Activated T-cell treated with anti-CD3 and anti-CD28 coated beads for 48 hours (primary cell): ENCODE measurements at places on chromosomes 7 and 10.

DNA sequence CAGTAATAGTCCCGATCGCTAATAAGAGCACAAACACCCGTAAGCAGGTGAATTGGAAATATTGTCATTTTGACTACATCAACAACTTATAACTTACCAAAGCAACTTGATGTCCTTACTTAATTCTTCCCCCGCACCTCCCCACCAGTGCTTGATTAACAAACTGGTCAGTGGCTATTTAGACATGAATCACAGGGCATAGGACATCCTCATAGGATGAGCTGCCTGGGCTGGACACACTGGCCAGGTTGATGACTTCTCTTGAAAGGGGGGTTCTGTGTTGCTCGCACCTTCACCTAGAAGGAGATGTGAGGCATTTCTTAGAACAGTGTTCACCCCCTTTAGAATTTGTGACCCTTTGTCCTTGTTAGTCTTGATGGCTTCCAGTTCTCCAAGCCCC is 163.2 kb downstream of the TCF7L2 start:
- no peak for DNase-seq

- peak; percentile 12 for DNase-seq
Measured at GRCh38 chr10:29648114-29648982, 13.6 kb upstream of the SVIL start.

DNA sequence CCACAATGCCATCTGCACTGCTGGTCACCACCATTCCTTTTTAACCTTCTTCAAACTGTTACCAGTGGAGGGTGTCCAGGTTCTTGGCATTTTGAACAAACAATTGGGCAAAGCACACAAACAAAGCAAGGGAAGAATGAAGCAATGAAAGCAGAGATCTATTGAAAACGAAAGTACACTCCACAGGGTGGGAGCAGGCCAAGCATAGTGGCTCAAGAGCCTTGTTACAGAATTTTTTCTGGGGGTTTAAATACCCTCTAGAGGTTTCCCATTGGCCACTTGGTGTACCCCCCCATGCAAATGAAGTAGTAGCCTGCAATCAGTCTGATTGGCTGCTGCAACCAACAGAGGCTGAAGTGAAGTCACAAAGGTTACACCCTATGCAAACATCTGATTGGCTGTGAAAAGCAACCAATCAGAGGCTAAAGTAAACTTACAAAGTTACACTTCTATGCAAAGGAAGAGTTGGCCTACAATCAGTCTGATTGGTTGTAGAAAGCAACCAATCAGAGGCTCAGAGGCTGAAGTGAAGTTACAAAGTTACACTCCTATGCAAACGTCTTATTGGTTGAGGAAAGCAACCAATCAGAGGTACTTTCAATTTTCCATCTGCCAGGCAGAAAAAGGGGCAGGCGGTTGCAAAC is 103.2 kb upstream of the WAC start:
- no peak for DNase-seq

GRCh38 chr7:116232920-116233319 is 22.6 kb downstream of the TES start:
- no peak for DNase-seq

DNA sequence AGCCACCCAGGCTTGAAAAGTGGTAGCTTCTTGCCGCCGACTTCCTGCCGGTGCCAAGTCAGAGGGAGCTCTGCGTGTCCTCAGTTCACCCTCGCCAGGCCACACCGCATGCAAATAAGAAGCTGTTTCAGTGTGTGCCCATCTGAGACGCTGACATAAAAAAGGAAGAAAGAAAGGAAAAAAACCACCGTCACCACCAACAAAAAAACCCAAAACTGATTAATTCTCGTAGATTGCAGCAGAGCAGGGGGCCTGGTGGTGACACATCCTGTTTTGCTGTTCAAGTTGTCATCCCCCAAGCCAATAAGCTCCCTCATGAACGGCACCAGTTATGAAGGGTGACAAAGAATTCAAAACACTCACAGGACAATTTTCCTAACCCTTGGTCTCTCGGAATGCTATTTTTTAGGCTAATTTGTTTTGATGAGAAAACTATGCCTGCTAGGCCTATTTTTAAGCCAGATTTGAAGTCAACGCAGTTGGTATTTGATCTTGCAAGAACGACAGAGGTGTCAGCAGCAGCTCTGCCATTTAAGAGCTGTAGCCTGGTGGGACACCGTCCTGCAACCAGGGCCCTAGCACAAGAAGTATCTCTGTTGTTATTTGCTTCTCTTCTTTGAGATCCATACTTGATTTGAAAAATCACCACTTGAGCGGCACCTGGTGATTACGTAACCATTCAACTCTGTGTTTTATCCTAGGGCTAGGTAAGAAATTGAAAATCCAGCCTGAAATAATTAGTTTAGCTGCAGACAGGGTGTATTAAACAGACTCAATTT is 145.6 kb downstream of the PFKFB3 start:
- peak; percentile 77 for DNase-seq

- no peak for DNase-seq
Measured at GRCh38 chr10:104045151-104046089, 40.3 kb downstream of the COL17A1 start.

DNA sequence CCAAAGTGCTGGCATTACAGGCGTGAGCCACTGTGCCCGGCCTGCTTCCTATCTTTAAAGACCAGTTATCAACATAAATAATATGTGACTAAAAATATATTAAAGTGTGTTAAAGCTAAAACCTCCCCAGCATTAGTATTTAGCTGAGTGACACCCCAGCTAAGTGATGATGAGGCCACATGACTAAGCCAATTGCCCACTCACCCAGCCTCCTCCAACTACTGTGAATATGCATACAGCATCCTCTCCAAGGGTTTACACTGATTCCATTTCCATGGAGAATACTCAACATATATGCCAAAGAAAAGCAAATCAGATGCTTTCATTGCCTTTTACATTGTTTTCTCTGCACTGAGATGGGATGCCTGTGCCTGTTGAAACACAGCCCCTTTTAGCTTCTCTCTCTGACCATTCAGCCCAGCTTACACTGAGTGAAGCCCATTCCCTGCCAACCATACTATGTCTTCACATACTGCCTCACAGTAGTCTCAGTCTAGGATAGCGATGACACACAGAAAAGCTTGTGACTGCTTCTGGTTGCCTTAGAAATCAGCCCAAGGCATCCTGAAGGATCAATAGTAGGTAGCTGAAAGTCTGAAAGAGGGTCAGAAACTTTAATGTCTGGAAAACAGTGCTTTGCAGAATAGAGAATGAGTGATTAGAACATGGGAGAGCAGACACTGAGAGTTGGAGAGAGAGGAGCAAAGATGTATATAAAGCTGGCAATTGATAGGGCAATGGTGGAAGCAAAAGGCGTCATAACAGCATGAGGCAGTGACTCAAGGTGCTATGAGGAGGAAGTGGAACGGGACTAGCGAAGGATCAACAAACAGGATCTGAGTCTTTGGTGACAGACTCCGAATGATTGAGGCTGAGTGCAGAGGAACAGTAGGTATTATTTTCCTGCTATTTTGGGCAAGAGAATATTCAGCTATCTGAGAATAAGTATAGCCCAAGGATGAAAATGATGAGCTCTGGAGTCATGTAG is 19.8 kb upstream of the ATE1 start:
- DNase-seq, result no peak

DNA sequence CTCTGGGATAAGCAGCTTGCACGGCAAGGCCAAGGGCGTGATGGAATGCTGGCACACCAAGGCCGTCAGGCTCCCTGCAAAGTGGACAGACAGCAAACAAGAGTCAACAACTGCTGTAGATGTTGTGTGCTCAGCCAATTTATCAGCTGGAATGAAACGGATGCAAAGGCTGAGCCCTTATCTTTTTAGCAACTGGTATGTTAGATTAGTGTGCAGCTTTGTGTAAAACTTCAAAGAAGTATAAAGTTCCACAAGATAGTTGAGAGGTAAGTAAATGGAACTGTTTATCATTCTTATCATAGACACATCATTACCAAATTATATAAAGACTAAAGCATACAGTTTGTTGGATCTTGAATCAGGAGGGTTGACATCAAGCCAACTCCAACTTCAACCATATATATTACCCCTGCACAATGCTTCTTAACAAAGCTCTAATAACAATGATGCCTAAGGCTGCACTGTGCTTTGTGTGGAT is 289.0 kb downstream of the TNS3 start:
- DNase-seq, result no peak

DNA sequence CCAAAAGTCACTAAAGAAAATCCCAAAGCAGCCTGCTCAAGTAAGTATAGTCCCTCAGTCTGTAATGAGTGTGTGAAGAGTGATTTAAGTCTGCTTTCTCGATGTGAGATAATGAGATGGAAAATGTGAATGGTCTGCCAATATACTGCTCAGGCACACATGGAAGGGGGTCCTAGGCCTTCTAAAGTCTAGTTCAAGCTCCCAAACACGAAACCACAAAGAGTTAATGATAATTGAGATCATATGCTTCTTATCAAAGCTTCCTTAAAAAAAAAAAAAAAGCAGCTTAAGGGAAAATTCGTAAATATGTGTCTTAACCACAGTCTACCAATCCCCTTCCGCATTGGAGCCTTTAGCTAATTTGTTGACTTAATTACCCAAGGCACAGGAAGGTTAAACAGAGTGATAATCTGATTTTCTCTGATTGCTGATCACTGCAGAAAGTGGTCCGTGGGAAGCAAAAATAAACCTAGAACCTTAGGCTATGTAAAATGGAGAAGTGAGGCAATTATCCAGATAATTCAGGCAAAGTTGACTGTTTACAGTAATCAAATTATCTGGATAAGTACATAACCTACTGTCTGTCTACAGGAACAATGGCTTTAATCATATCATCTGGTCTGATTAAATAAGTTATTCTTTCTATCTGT is 172.9 kb downstream of the MBL2 start:
- DNase-seq, result no peak

GRCh38 chr10:88154596-88155250 is 291.3 kb downstream of the PTEN start:
- no peak for DNase-seq

DNA sequence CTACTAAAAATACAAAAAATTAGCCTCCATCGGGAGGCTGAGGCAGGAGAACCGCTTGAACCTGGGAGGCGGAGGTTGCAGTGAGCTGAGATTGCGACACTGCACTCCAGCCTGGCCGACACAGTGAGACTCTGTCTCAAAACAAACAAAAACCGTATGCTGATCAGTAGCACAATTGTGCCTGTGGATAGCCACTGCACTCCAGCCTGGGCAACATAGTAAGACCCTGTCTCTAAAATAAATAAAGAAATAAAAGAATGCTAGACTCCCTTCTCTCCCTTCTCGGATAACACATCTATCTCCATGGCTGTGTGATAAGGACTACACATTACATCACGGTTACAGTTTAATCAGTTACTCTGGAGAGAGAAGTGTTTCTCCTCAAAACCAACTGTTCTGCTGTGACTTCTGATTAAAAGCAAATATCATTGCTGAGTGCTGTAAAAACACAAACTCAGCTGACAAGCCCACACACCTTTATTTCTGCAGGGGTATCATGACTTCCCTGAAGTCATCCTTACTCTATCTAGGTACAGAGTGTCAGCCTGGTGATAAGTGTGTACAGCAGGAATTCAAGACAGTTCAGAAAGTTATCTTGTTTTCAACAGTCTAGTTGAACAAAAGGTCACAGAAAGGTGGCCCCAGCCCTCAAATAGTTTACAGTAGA is 5.3 kb upstream of the ARHGAP19 start:
- DNase-seq, result no peak

GRCh38 chr7:20607216-20607615 is 8.3 kb upstream of the ABCB5 start:
- no peak for DNase-seq

GRCh38 chr7:132130497-132130896 is 445.8 kb downstream of the PLXNA4 start:
- no peak for DNase-seq

DNA sequence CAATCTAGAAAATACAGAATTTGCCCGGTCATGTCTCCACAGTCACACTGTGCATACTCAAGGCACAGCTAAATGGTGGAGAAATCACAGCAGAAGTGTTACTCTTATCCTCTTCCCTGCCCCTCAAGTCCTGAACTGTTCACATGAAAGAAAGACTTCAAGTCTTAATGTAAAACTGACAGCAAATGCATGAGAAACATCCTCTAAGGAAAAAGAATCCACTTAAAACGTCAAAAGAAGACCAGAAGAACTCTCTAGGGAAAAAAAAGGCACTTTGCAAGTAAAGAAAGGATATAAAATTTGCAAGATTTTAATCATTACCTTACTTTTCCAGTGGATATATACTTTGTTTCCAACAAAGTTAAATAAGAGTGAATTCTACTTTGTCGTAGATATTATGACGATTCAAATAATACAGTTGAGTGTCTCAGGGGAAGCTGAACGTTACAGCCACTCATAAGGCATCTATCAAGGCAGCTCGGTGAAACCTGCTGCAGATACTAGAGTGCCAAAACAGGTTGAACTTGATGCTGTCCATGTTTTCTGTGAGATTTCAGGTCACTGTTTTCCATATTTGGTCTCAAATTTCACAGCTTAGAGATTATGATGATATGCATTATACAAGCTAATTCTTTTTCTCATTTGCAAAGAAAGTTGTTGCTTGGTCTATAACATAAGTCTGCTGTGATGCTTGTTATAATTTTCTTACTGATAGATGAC is 155.0 kb downstream of the CTTNBP2 start:
- DNase-seq, result no peak
